Trophoblast cell (in vitro differentiated cells and primary cell): ENCODE measurements at places on chromosomes 4 and X.

DNA sequence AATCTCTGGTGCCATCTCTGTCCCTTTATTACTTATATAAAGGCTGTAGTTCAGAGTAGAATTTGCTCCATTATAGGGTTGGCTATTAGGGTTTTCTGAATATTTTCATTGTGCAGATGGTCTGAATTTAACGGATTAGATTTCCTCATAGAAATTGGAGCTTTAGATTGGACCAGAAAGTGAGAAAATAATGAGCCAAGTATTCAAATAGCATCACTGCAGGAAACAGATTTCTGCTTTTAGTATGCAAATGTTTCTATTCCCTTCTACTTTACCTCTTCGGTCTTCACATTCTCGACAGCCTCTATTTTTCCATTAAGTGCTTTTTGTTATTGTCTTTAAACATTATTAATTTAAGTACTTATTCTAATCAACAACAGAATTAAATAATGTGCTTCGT is 55.4 kb downstream of the TRIM2 start:
- DNase-seq: no peak

GRCh38 chr4:52234561-52235440 is 183.7 kb downstream of the SPATA18 start:
- no peak for DNase-seq

GRCh38 chr4:71559957-71560571 is 221.2 kb downstream of the SLC4A4 start:
- DNase-seq: no peak

GRCh38 chr4:76752861-76753501 is 145.0 kb downstream of the SOWAHB start:
- DNase-seq: peak; percentile 27

DNA sequence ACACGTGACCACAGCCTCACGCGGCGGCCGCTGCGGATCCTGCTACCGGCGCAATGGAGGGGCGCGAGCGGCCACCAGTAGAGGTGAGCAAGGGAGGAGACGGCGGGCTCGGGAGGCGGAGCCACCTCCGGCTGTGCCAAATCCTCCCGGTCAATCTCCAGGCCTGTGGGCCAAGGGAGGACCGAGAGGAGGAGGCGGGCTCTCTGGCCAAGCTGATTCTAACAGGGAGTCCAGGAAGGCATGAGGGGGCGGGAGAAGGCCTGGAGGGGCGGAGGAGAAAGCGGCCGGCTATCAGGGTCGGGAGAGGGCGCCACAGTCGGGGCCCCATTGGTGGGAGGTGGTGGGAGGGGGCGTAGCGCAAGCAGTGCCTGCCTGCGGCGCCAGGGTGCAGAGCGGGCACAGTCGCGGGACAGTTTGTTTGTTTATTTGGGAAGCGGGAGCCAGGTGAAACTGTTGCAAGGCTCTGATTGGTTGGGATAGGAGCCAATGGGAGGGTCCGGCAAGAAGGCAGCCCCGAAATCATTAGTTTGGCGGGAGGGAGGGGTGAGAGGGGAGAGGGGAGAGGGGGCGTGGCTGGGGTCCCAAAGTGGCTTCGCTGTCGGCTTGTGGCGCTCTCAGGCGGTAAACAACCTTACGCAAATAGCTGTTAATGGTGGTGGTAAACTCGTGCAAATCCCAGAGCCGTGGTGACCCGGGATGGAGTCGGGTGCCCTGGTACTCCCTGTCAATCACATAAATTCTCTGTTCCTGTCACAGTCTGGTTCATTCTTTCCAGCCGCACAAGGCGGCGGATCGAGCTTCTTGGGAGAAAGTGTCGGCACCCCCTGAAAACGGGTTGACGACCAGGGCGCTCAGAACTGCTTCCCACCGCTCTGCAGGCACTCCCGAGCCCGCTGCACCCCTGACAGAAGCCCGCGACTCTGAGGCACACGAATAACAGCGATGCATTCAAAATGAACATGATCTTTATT is at the start of gene IRS4:
Gene IRS4 (minus strand): TSS at position 55 of the 971 bp plus-strand sequence.
- peak; percentile 9 for DNase-seq

DNA sequence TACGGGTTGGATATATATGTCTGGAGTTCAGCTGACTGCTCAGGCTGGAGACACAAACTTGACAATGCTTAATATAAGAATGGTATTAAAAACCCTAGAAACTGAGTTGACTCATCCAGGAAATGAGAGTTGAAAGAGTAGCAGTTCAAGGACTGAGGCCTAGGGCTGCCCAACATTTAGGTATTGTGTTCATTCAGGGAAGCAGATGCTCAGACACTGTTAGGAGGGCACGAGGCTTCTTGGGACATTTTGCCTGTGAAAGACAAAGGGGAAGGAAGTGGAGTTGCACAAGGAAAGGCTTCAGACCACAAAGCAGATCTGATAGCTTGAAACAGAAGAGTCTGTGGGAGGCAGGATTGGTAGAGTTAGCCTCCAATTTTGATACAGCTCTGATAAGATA is 52.0 kb upstream of the HS3ST1 start:
- DNase-seq: no peak

- DNase-seq: no peak
These were observed 229.5 kb downstream of the SPCS3 start for GRCh38 chr4:176549161-176549865.

GRCh38 chr4:122423246-122423645 is 33.3 kb downstream of the IL2 start:
- DNase-seq: no peak
